ENCODE measurements at places on chromosomes 4 and X.

DNA sequence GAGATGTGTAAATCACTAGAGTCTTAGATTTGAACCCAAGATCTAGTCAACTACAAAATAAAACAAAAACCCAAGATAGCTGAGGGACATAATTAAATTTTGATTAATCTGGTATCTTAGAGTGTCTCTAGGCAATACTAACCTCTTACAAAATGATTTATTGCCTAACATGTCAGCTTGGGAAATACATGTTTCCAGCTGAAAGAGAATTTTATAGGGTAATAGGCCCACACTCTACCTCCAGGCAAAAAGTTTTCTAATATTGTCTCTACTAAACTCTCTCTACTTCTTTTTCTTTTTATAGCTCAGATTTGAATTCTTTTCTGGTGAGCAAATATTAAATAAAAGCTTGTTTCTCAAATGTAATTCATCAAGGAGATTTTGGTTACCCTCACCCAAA, 263.2 kb downstream of the IL15 start:
- no peak for DNase-seq

GRCh38 chr4:17964576-17964975, 57.0 kb downstream of the LCORL start:
- DNase-seq: no peak

GRCh38 chr4:39714166-39714565, 16.2 kb downstream of the UBE2K start:
- DNase-seq: no peak

DNA sequence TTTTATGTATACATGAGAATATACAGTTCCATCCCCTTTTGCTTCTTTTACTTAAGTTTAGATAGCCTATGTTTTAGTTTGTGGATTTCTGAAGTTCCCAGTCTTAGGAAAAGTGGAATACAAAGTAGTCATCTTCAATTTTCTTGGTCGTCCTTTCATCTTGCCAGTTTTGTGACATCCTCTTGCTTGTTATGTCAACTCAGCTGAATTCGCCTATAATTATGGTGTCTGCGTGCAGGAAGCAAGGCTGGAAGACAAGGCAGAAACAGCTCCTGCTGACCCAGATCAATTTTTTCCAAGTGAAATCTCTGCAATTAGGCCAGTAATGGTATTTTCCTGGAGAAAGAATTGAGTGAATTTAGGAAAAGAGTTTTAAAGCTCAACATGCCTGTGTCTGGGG, 28.1 kb upstream of the NYX start:
- no peak for DNase-seq

GRCh38 chrX:46549914-46550313, 4.7 kb upstream of the ZNF674 start:
- no peak for DNase-seq

GRCh38 chr4:170465429-170465828, 375.7 kb upstream of the AADAT start:
- no peak for DNase-seq

GRCh38 chrX:132716006-132716405, 227.2 kb upstream of the MBNL3 start:
- no peak for DNase-seq

DNA sequence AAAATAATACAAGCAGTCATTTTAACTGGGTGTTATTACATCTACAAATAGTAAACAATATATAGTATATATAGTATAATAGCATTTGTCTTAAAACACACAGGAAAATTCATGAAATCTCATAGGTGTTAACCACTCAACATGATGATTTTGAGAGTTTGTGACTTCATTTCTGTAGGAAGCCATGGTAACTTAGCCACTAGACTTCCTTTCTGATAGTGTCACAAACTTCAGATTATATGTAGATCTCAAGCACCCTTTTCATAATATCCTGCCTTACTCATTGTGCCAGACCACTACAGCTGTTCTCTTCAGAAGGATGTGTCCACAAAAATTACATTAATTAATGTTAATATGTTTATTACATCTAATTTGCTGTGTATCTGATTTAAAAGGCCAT, 1250.6 kb downstream of the ADGRL3 start:
- no peak for DNase-seq

- peak; percentile 54 for DNase-seq
These were observed at the start of gene NKX6-1 for GRCh38 chr4:84498935-84499623. Gene NKX6-1 (minus strand): TSS chr4:84499292. CDS start chr4:84498228, 1,064 bp downstream.

GRCh38 chr4:92501456-92501855, 197.7 kb downstream of the GRID2 start:
- DNase-seq: no peak
